ENCODE measurements at places on chromosomes 6 and 20. TPM values are rescaled to one million over a fixed set of nuclear protein-coding genes. Genes with fewer than 3 reads are reported as not detected.

Gene FHL5
- polyA plus RNA-seq: not detected

Gene HLA-DMB
- polyA plus RNA-seq: 1,354 TPM

Gene OXT
- 0.79 TPM for polyA plus RNA-seq

Gene PPP1R3G
- 0.11 TPM for polyA plus RNA-seq

Gene SLC18B1
- polyA plus RNA-seq: 30.5 TPM

Gene CRNKL1
- polyA plus RNA-seq: 8.4 TPM

Gene NOTCH4
- polyA plus RNA-seq: 9.4 TPM

Gene DOK5
- not detected for polyA plus RNA-seq

Gene PRDM13
- not detected for polyA plus RNA-seq

Gene TMC2
- polyA plus RNA-seq: not detected

Gene FBXL4
- polyA plus RNA-seq: 17.9 TPM

Gene ISM1
- polyA plus RNA-seq: not detected

Gene RRAGD
- polyA plus RNA-seq: 0.56 TPM

DNA sequence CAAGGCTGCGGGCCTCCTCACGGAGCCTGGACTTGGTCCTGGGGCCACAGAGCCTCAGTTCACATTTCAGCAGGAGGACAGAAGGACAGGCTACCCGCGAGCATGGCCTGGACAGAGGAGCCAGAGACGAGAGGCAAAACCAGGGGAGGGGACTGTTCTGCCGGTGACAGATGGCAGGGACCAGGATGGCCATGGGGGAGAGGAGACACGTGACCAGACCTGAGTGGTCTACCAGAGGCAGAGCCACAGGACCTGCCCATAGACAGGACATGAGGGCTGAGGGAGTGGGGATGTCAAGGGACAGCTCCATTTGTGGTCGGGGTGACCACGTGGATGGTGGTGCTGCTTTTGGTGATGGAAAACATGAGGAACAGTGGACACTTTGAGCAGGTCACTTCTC is 207.9 kb downstream of the NFATC2 start:
- DNase-seq: no peak

GRCh38 chr6:77037439-77037838 is 425.9 kb downstream of the HTR1B start:
- no peak for DNase-seq

DNA sequence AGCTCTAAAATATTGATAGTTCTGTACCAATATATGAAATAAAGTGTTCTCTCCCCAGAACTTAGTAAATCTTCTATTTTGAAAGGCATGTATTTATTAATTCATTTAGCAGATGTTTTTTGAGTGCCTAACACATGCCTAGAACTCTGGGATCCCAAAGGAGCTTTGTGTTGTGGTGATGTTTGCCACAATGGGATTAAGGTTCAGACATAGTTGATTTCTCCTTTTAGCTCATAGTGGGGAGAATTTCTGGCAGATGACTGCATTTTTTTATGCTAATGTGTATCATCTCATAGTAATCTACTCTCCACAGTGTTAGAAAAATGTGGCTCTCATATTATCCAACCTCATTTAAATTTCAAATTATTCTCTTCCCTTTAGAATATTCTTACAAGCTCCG is 21.7 kb downstream of the MYB start:
- DNase-seq: no peak

DNA sequence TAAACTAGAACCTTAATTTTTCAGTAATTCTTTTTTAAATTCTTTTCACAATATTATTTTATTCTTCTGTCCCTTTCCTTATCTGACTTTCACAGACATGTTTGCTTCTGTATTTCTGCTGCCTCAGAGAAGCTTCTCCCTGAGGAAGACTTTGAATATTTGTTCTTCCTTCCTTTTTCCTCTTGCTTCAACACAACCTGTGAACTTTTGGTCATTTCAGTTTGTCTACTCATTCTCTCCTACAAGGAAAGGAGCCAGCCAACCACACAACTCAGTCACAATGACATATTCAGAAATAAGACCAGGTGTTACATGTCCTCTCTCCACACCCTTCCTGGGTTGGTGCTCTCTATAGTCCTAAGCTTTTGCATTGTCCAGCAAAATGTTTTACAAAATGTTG is 310.4 kb downstream of the TFAP2B start:
- DNase-seq: no peak

GRCh38 chr6:49776444-49776843 is 10.6 kb downstream of the PGK2 start:
- no peak for DNase-seq

- no peak for DNase-seq
Observed at GRCh38 chr6:45450831-45451230, 73.1 kb upstream of the SUPT3H start.

- DNase-seq: no peak
Observed at GRCh38 chr6:52157301-52157941, 28.8 kb upstream of the IL17A start.

DNA sequence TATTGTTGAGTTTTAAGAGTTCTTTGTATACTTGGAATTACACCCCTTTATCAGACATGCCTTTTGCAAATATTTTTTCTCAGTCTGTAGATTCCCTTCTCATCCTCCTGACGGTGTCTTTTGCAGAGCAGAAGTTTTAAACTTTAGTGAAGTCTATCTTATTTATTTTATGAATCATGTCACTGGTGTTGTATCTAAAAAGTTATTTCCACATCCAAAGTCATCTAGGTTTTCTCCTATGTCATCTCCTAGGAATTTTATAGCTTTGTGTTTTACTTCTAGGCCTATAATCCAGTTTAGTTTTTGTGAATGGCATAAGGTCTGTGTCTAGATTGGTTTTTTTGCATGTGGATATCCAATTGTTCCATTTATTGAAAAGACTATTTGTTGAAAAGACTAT is 271.3 kb downstream of the KIF16B start:
- DNase-seq: no peak

DNA sequence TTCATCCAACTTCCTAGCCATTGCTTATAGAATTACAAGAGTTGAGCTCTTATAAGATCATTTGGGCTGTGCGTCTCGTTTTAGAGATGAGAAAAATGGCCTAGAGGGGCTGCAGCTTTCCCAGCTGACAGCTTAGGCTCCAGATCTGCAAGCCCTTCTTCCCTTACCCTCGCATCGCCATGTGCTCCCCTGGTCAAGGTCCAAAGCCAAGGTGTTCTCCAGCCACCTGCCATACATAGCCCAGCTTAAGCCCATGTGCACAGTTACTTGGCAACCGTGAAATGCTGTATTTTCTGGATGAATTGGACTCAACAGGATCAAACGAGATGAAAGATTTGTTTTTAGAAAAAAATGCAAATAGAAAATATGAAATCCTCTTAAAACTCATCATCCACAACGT is 7.9 kb downstream of the MAP3K4 start:
- no peak for DNase-seq

- no peak for DNase-seq
Observed at GRCh38 chr6:41656002-41656691, 17.9 kb downstream of the MDFI start.

GRCh38 chr6:105397987-105398386 is 4.9 kb downstream of the PREP start:
- no peak for DNase-seq

- no peak for DNase-seq
Observed at GRCh38 chr6:110399219-110400071, 15.9 kb downstream of the DDO start.

DNA sequence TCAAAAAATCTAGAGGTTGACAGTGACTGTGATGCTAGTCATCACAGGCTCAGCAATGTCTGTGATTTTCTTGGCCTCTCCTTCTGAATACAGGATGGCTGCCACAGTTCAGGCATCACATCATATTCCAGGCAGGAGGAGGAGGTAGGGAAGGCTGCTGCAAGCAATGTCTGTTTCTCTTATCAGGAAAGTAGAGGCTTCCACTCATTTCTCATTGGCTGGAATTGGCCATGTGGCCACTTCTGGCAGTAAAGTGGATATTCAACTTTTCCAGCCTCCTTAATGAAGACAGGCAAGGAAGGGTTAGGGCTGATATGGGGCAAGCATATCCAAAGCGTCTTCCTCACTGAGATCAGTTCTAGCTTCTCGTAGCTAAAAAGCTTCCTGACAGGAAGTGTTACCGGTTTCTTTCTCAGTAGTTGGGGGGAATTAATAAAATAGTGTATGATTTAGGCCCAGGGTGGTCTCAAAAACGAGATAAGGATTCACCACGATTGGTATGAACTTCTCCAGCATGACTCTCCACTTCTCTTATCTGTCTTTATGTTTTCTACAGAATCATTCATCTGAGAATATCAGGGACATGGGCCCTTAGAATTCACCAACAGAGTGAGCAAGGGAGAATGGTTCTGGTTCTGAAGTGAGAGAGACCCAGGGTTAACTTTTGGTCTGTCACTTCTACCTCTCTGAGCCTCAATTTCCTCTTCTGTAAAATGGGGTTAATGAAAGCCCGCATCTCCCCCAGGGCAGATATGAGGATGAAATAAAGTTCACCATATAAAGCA is 32.7 kb upstream of the PSMF1 start:
- no peak for DNase-seq

GRCh38 chr6:9250852-9251251 is 815.5 kb upstream of the SLC35B3 start:
- DNase-seq: no peak

- no peak for DNase-seq
Observed at GRCh38 chr20:32764005-32764960, 2.1 kb downstream of the DNMT3B start.

- no peak for DNase-seq
Observed at GRCh38 chr6:69427882-69428281, 368.9 kb downstream of the LMBRD1 start.

DNA sequence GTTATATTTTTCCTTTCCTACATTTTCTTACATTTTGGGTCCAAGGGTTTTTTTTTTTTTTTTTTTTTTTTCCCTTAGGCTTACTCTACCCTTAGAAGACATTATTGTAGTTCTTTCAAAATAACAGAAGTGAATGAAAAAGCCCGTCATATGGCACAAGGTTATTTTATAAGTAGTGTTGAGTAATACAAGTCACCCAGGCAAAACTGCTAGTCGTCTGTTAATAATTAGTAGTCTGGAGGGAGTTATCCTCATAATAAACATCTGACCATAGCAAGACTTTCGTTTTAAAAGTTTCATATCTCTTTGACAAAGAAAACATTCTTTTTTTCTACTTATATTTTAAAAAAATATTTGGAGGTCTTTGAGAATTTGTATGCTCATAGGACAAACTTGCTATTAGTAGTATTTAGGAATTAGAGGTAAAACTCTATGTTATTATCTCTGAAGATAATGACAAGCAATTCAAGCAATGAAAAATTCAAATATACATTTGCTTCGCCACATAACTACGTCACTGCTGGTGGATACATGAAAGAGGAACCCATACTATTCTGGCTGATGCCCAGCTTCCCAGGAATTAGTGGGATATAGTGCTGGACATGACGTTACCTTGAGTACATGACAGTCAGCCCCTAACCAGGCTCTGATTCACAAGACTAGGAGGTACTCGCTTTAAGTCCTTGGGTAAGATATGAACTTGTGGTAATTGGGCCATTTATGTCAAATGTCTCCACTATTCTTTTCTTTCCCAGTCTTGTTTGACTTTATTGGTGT is 532.8 kb downstream of the GRIK2 start:
- no peak for DNase-seq

- no peak for DNase-seq
Observed at GRCh38 chr6:4466769-4467480, 309.3 kb upstream of the CDYL start.

DNA sequence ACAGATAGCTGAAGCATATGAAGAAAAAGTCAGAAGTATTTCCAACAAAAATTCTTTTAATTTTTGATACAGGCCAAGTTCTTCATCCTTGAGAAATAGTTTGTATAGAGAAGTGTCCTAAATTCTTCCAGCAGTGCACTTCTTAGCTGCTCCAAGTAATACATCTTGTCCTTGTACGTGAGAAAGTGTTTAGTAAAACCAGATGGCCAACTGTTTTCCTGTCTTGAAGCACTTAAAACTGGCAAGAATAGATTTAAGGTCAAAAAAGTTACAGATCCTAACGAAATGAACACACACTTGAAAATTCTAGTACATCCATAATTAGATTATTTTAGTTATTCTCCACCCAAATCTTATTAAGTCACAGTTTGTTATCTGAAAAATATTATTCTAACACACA is 52.2 kb upstream of the HSF2 start:
- no peak for DNase-seq

DNA sequence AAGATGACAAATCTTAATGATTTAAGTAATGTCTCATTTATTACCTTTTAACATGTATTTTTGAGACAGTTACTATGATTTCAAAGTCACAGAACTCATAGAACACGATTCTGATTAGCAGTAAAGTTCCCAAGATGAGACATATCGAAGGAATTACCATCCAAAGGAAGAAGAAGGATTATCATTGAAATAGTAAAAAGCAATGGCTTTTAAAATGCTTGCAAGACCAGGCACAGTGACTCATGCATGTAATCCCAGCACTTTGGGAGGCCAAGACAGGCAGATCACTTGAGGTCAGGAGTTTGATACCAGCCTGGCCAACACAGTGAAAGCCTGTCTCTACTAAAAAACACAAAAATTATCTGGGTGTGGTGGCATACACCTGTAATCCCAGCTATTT is 219.2 kb downstream of the KHDC1L start:
- no peak for DNase-seq

- no peak for DNase-seq
Observed at GRCh38 chr6:111959766-111960165, 86.5 kb upstream of the FYN start.

Measured in naive B cell (primary cell).